D341Med (cell line): ENCODE measurements at places on chromosomes 3 and 15.

GRCh38 chr3:178508443-178508825 lies 27.8 kb upstream of the KCNMB2 start:
- DNase-seq = no peak

DNA sequence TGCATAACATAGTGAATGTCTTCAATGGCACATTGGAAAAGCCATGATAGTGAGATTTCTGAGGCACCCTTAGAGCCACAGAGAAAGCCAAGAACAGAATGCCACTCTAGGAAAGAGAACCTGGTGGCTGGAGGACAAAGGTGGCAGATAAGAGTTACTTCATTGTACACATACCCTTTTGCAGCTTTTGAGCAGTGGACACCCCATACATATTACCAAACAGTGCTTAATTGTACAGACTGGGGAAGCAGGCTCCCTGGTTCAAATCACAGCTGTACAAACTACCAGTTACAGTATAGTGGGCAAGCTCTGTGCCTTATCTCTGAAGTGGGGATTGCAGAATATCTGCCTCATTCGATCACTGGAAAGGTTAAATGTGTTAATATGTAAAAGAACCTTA lies 10.1 kb upstream of the GYG1 start:
- DNase-seq = no peak

- DNase-seq = no peak
Measured at GRCh38 chr3:57820479-57820878, 64.4 kb downstream of the SLMAP start.

GRCh38 chr15:96171853-96172296 lies 158.6 kb upstream of the NR2F2 start:
- DNase-seq = no peak

- no peak for DNase-seq
Measured at GRCh38 chr3:128178782-128179483, 25.7 kb downstream of the EEFSEC start.

DNA sequence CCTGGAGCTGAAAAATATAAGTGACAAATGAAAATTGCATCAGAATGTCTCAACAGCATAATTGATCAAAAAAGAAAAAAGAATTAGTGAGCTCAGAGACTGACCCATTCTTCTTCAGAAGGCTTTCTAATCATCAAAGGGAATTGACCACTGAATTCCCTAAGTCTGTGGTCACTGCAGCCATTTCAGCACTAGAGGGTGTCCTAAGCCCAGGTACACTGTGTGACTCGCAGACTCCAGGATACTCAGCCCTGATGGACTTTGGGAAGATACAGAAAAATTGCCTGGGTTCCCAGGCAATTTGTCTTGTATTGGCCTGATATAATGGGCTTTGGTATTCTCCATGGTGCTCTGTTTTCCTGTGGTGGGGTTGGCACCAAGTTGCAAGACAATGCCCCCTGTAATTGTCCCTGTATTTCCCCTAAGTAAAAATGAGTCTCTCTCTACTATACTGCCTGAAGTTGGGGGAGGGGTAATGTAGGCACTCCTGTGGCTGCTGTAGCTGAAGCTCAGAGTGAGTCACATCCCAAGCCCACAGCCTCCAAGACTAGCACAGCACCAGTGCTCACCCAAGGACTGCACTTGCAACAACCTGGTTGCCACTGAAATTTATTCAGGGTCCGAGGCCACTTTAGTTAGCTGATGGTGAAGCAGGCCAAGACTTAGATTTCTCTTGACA lies 256.0 kb upstream of the STAC start:
- no peak for DNase-seq

DNA sequence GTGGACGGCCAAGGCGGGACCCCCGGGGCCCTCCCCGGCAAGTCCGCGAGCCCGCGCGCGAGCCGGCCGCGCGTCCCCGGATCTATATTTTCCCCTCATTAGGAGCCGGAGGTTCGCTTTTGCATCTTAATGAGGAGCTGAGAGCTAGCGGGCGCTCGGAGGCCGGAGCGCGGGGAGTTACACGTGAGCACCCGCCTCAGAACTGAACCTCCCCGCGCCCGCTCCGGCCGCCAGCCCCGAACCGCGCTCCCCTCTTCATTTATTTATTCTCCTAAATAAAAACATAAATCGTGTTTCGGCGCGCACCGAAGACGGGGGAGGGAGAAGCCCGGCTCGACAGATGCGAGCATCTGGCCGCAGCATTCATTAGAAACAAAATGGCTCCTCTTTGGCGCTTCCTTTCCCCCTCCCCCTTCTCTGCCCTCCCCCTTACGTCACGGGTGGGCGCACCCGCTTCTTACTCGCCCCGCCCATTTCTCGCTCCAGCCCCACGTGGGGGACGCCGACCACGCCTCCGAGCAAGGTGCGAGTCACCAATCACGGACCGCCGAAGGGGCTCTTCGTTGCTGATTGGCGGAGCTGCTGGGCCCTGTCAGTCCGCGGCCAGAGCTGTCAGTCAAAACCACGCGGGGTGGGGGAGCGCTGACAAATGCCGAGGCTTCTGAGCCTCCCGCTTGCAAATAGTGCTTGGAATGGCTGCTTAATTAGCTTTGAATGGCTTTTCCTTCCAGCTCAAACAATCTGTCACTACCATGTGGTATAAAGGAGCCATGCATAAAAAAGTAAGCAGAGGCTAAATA lies 1.6 kb upstream of the TLE3 start:
- DNase-seq = peak; percentile 100

DNA sequence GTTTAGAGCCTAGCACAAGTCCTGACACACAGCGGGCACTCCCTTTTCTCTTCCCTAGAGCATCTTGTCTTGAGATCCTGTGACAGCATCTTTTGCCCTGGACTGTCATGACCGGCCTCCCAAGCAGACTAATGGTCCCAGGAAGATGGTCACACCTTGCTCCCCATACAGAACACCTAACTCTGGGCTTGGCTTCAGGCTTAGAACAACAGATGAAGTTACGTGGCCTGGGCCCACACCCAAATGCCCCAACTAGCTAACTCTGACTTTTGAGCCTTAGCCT lies 781 bp upstream of the IP6K1 start:
- DNase-seq = no peak

DNA sequence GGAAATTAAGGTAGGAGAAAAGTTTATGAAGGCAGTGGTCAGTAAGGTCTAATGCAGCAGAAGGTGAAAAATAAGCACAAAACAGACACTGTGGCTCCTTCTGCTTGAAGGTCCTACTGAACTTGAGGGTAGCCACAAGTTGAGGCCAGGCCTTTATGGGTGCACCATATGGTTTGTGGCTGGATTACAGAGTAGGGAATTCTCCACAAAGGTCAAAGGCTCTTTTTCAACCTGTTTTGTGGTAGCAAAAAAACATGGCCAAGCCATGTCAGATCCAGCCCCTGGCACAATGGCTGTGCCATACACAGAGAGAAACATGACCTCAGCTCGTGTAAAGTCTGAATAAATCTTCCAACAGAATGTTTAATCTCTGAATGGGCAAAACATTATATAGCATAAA lies 214.0 kb downstream of the SATB1 start:
- DNase-seq = no peak

DNA sequence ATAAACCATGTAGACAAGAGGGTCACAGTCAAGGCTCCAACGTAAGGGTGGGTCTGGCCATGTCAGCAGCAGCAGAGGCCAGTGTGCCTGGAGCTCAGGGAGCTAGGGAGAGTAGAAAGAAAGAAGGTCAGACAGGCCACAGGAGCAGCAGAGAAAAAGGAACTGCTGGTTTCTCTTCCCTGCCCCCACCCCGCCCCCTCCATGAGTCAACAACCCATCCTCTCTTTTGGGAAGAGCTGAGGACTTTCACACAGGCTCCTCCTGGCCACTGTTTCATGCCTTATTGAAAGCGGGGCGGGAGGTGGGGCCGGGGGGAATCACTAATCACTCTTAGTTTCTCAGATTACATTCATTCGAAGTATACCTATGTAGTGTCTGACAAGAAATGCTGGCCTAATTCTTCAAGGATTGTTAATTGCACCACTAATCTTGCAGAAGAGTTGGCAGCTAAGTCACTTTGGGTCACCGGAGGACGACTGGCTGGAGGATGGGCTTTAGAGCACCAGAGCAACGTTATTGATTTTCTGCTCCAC lies 9.1 kb upstream of the SCG3 start:
- DNase-seq = peak; percentile 46

DNA sequence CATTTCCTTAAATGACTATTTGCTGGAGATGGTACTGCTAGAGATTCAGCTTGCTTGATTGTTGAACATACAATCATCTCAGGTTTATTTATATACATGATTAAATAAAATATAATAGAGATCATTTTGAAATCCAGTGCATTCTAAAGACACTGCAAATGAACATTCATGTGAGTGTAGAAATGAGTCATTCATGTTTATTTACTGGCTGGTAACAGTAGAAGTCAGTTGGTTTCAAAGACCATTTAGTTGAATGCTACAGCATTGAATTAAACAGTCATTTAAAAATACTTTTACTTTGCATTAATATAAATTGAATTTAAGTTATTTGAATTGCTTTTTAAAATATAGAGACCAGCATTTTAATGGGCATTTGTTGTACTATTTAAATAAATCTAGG lies 551.9 kb upstream of the GOLIM4 start:
- no peak for DNase-seq
